ENCODE measurements at places on chromosomes 6 and 20. TPM values are rescaled to one million over a fixed set of nuclear protein-coding genes. Genes with fewer than 3 reads are reported as not detected.

Gene GLP1R
- 2.7 TPM for polyA plus RNA-seq

- DNase-seq: no peak
Observed at GRCh38 chr6:17640477-17640917, 40.4 kb downstream of the FAM8A1 start.

- DNase-seq: no peak
Observed at GRCh38 chr20:54625497-54625896, 150.1 kb downstream of the DOK5 start.

- DNase-seq: peak; percentile 79
Observed at GRCh38 chr6:44001318-44002066, 125.8 kb downstream of the MRPL14 start.

Gene ECHDC1
- polyA plus RNA-seq: 6.6 TPM

DNA sequence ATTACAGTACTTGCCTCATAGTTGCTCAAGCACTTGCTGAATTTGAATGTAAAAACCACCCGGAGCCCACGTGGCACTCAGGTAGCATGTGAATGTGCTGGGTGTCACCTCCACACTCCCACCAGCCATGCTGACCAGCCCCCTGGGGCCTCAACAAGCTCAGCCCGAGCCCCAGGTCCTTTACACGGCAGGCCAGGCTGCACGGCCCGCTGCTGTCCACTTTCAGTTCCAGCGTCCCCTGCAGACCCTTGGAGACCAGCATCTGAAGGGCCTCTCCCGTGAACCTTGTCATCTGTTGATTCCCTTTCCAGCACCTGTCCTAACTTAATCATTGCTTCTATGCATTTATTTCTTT is 33.3 kb upstream of the ZBP1 start:
- no peak for DNase-seq
